ENCODE measurements at places on chromosomes 4 and X.

GRCh38 chr4:85147481-85148076 is 181.1 kb upstream of the WDFY3 start:
- peak; percentile 54 for DNase-seq

GRCh38 chr4:122412547-122412946 is 33.7 kb downstream of the ADAD1 start:
- DNase-seq: peak; percentile 19

GRCh38 chr4:164648849-164649212 is 105.1 kb upstream of the SMIM31 start:
- DNase-seq: no peak

GRCh38 chrX:50770702-50771101 is 43.3 kb downstream of the SHROOM4 start:
- no peak for DNase-seq

GRCh38 chr4:53088152-53088551 is 226.0 kb downstream of the RASL11B start:
- no peak for DNase-seq

GRCh38 chr4:147407261-147408045 is 73.4 kb upstream of the EDNRA start:
- DNase-seq: peak; percentile 1

GRCh38 chr4:168803732-168804131 is 206.3 kb downstream of the CBR4 start:
- DNase-seq: no peak
